ENCODE measurements at places on chromosomes 1 and 21. TPM values are rescaled to one million over a fixed set of nuclear protein-coding genes. Genes with fewer than 3 reads are reported as not detected.

- no peak for DNase-seq
Measured at GRCh38 chr21:34642211-34643075, 26.4 kb upstream of the CLIC6 start.

- DNase-seq = no peak
Measured at GRCh38 chr1:63602629-63603028, 9.4 kb downstream of the PGM1 start.

DNA sequence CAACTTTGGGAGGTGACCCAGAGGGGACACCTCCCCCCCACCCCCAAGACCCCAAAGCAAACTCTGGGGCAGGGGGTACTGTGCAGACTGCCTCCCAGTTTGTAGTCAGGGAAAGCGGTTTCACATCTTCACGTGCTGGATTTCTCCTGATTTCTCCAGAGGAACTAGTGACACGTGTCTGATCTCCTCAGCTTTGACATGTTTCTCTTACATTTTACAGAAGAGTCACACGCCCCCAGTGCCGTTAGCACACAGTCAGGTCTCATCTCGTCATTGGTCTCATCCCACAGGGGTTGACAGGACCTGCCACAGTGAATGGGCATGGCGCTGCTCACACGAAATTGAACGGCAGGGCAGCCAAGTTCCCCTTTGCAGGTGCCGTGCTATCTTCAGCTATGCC lies 11.8 kb downstream of the PDPN start:
- no peak for DNase-seq

DNA sequence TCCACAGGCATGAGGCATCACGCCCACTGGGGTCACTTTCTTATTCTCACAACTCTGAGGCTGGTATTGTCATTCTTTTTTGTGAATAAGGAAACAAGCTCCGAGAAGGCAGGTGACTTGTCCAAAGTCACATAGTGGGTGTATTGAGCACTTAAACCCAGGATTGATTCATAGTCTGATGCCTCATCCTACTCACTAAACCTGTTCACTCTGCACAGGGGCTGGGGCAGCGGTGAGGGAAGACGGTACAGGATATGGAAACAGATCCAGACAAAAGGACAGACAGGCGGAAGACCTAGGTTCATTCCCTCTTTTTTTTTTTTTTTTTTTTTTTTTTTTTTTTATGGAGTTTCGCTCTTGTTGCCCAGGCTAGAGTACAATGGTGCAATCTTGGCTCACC lies 56.6 kb downstream of the NKAIN1 start:
- DNase-seq = no peak

GRCh38 chr1:99662539-99663080 lies 16.7 kb downstream of the PALMD start:
- DNase-seq = no peak

The S100A8 gene
- 86.4 TPM for total RNA-seq

The TMPRSS15 gene
- not detected for total RNA-seq

- DNase-seq = no peak
Measured at GRCh38 chr1:69451196-69451595, 116.5 kb upstream of the LRRC7 start.

The GJA9 gene
- total RNA-seq = not detected

- no peak for DNase-seq
Measured at GRCh38 chr1:203091761-203092330, 6.0 kb upstream of the MYOG start.

The TMEM240 gene
- total RNA-seq = 3.5 TPM

- no peak for DNase-seq
Measured at GRCh38 chr1:244431166-244431565, 20.5 kb downstream of the ADSS2 start.

DNA sequence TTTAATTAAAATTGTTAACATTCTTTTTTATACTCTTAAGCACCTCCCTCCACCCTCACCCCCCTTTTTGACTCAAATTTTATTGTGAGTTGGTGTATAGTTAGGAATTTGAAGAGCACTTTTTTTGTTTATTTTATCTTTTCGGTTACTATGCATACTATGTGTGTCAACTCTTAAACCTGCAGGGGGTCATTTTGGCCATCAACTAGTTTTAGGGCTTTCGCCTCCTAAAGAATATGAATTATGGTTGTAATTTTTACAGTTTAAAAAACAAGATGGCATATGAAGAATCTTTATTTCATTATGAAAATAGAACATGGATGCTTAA lies 9.7 kb downstream of the BACH1 start:
- DNase-seq = no peak

DNA sequence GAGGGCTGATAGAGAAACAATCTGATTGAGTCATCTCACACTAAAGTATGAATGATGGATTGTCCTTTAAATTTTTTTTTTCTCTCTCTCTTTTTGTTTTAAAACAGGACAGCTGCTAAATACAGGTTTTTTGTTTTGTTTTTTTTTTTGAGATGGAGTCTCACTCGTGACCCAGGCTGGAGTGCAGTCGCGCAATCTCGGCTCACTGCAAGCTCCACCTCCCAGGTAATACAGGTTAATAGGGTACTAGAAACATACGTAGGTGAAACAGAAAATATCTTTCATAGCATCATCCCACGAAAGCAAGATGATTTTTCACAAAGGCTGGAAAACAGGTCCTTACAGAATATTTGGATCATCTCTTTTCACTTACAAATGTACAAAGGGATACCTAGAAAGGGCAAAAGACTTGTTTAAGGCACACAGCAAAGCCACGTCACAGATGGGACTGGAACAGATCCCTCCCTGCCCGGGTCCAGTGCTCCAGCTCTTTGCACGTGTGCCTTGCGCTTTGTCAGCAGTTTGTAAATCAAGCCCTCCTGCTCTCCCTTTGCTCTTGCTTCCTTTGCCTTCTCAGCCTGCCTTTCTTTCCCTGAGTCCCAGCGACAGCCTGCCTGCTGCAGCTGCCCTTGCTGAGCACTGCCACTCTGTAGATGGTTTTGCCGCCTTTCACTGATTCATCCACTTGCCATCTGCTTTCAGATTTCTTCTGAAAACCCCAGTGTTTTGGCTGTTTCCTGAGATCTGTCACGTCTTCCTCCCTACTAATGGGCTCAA lies 171.3 kb upstream of the BEND5 start:
- no peak for DNase-seq

- no peak for DNase-seq
Measured at GRCh38 chr1:218353656-218354055, 8.5 kb downstream of the TGFB2 start.

GRCh38 chr1:192109576-192109975 lies 48.7 kb upstream of the RGS18 start:
- DNase-seq = no peak

DNA sequence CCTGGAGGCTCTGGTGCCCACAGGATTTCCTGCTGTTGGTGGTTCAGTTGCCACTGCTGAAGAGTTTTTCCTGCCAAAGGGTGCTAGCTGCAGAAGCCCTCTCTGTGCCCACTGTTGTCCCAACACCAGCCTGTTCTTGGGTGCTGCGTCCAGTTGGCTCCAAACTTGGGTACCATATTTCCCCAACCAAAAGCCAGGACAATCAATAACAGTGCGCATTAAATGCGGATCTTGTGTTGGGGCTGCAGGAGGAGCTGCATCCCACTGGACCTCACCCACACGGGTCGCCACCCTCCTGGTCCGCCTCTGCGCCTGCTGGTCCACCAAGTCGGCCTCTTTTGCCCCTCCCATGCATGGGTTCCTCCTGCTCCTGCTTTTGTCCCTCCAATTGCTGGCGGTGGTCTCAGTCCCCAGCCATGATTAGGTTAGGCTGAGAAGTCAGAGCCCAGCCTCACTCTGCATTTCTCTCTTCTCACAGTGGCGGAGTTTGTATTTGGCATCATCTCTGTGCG lies 9.8 kb downstream of the ABCG1 start:
- no peak for DNase-seq

GRCh38 chr1:220485791-220486190 lies 42.1 kb upstream of the MARK1 start:
- no peak for DNase-seq

DNA sequence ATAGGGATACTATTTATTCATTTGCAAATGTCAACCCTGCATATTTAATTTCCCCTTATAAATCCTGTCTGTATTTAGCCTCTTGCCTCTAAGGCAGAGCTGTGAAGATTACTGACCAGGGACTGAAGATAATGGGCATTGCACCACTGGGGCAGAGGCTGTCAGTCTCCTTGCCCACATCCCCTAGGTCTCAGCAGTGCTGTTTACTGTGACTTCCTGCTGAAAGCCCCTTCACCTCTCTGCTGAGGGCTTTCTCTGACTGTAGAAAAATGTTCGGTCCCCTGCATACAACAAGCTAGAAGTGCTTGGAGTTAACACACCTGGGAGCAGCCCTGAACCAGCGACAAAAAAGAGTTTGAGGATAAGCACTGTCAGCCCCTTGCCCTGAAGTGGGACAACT lies 28.8 kb downstream of the SLC5A9 start:
- DNase-seq = no peak

The TAS1R1 gene
- not detected for total RNA-seq

The WLS gene
- 194 TPM for total RNA-seq

- DNase-seq = no peak
Measured at GRCh38 chr1:16969057-16969611, 11.3 kb downstream of the MFAP2 start.

DNA sequence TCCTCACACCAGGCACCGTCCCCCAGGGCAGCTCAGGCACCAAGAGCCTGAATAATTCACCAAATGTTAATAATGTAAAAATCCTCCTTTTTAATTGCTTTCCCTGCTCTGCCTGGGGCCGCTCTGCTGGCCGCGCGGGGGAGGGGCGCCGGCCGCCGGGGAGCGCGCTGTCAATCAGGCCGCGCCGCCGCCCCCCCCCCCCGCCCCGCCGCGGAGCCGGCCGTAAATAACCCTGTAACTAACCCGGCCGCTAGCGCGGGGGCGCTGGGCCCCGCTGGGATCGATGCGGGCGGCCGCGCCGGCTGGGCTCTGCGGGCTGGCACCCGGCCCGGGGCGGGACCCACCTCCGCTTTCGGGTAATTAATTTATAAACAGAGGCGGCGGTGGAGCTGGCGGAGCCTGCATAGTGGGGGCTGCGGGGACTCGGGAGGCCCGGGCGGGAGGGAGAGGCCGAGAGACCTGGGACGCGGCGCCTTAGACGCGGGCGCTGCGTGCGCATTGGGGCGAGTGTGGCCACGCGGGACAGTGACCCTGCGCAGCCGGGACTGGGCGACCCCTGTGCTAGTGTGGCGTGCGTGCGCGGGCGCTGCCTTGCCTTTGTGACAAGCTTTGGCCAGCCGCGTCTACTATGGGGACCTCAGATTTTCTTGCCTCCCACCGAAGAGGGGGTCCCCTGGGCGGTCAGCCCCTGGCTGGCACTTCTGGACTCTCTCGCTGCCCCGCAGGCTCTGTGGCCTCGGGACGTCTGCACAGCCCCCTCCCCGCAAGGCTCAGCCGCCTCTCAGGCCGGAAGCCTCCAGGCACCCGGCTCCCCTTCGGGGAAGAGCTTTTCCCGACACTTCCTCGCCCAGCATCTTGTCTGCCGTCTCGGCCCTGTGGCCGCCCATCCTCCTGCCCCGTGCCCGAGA lies 16.6 kb downstream of the SAMD11 start:
- DNase-seq = peak; percentile 94

- DNase-seq = peak; percentile 70
Measured at GRCh38 chr1:19344372-19344810, 32.3 kb downstream of the SLC66A1 start.

DNA sequence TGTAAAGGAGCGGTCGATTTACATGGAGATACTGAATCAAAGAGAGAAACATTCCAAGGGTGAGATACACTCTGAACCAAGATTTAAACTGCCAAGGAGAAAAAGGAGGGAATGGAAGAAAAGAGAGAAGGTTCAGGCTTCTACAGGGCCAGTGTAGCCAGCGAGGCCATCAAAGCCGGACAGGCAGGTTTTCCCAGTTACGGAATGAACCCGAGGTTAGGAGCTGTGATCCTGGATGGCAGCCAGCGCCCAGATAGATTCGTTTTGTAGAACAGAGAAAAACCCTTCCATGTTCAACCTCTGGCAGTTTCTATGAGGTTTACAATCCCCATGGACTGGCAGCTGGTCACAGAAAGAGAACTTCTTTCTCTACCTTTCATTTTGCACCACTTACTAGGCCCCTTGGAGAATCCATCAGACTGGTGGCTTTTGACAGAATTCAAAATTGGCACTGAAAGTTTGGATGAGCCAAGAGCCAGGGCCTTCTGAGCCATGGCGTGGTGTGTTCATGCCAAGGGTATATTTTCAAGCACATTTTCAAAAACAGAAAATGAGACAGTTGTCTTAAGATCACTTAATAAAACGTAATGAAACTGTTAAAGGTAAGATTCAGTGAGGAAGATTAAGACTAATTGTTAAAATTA lies 171.5 kb downstream of the RUNX1 start:
- peak; percentile 97 for DNase-seq

DNA sequence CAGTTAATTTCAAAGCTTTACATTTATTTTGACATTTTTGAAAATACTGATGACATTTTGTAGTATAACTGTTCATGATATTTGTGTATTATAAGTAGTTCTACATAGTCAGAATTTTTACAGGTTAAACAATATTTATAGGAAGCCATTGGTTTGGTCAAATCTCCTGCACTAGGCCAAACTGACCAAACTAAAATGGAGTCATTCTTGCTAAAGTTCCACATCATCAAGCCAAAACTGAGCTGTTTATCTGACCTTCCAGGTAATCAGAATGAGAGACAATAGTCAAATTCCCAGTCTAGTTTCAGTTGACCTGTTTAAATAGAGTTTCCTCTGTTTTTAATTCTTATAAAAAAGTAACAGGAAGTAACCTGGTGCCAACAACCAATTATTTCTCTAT lies 253.3 kb upstream of the RGS18 start:
- no peak for DNase-seq

DNA sequence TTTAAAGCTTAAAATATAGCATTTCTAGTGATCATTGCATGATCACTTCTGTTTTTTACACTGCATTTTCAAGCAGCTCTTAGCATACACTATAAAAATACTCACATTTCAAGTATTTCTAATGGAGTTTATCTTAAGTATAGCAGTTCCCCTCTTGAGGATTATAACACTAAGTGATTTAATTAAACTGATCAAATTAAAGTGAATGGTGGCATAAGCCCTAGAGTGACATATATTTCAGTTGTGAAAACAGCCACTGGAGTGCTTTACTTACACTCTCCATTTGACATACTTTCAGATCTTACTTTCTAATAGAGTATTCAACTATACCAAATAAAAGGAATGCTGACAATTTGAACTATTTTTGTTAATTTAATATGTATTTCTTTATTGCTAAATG lies 623.3 kb upstream of the TMPRSS15 start:
- DNase-seq = no peak

DNA sequence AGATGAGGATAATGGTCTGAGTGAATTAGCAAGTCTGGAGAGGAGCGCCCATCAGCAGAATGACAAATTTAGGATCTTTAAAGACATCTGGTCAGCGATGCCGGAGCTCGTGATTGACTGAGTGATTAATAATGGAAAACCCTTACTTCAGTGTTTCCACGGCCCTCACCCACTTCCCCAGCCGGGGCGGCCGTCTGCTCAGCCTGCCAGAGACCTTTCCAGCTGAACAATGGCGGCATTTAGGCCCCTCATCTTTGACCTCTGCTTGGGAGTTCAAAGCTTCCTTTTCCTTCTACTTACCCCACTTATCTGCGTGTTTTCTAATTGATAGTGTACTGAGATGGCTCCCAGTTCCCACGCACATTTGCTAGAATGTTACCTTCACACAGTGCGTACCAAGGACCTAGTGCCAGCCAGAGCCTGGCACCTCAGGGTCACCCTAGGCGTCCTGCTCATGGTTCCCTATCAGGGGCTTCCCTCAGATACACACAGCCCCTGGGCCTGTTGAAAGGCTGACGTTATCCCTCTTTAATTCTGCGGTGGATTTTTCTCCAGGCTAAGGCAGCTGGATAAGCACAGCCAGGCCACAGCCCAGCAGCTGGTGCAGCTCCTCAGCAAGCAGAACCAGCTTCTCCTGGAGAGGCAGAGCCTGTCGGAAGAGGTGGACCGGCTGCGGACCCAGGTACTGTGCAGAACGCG lies 232.8 kb downstream of the SDCCAG8 start:
- DNase-seq = no peak
